ENCODE measurements at places on chromosomes 2 and 18.

- DNase-seq: no peak
Observed at GRCh38 chr2:151358166-151358970, 976 bp downstream of the TNFAIP6 start.

- DNase-seq: no peak
Observed at GRCh38 chr2:157443090-157443489, 799 bp downstream of the CYTIP start.

DNA sequence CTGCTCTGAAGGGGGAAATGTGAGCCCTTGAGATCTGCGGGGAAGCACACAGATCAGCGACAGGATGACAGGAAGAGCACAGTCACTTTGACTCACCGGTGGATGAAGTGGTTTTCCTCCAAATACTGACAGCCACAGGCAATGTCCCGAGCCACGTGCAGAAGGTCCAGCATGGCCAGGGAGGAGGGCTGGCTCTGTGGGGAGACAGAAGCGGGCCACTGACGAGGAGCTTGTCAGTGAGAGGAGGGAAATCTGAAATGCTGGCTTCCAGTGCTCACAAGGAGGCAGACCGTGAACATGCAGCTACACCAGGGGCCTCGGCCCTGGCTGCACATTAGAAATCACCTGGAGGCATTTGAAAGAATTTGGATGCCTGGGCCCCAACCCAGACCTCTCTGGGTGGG lies 98.7 kb downstream of the CLIP4 start:
- peak; percentile 60 for DNase-seq

- DNase-seq: no peak
Observed at GRCh38 chr2:191351921-191352320, 106.7 kb downstream of the MYO1B start.

DNA sequence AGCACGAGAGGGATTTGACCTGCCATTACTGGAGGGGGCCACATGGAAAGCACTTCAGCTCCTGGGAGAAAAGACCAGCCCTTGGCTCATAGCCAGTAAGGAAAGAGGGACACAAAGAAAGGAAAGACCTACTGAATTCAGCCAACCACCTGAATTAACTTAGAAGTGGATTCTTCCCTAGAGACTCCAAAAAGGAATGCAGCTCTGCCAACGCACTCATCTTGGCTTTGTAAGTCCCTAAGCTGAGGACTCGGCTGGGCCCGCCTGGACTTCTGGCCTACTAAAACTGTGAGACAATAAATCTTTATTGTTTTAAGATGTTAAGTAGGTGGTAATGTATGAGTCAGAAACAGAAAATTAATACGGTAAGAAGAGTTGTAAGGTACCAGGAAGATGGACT lies 11.5 kb downstream of the ATF2 start:
- DNase-seq: no peak

- no peak for DNase-seq
Observed at GRCh38 chr2:74028290-74028689, 43.6 kb downstream of the TET3 start.

DNA sequence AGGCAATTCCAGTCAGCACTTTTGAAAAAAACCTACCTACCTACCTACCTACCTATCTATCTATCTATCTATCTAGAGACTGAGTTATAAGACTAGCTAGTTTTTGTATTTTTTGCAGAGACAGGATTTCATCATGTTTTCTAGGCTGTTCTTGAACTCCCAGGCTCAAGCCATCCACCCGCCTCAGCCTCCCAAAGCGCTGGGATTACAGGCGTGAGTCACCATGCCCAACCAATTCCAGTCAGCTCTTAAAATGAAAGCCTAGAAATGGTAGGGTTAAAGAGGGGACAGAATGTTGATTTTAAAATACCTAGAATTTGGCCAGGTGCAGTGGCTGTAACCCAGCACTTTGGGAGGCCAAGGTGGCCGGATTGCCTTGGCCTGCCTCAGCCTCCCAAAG lies 19.1 kb downstream of the MSH2 start:
- DNase-seq: no peak

DNA sequence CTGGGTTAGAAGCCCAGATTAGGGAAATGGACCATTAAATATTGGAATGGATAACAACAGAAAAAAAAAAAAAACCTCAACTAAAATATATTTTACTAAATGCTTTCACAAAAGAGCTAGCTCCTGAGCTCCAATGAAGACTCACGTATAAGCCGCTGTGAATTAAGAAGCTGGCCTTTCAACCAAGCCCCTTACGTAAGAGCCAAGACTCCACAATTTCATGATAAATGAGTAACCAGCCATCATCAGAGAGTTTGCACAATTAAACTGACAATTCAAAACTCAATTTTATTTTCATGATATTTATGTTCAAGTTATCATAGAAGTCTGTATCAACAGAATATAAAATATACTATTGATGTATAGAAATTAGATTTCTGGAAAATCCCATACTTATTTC lies 70.7 kb upstream of the HNRNPA3 start:
- no peak for DNase-seq

- DNase-seq: no peak
Observed at GRCh38 chr2:23397478-23397877, 12.5 kb downstream of the KLHL29 start.

GRCh38 chr2:116988303-116988702 lies 826.2 kb upstream of the DDX18 start:
- DNase-seq: no peak

DNA sequence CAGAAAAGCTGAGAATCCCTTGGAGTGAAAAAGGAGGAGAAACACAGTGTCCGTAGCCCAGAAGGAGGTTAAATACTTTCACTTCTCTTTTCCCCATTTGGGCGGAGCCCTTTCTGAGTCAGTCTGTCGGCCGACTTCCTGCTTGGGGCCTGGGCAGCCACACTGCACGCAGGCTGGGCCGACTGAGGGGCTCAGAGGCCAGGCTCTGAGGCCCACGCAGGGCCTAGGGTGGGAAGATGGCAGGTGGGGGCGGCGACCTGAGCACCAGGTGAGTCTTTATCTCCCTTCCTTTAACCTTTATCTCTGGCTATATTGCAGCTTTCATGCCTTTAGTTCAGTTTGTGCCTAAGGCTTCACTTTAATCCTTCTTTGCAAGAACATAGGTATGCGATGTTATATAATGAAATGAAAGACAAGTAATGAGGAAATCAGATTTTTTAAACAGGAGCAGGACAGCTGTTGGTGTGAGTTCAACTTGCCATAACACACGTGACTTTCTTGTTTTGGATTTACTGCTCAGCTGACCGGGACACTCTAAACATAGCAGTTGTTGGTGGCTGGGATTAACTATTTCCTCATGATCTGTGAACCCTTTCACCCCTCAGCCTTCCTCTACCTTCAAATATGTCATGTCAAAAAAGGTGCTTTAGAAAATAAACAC lies at the start of gene SP100:
TSS of gene SP100 (plus strand) at position 141 of the 661 bp plus-strand sequence. CDS start at position 237, 96 bp downstream.
- DNase-seq: no peak

GRCh38 chr2:184504252-184504651 lies 94.1 kb upstream of the ZNF804A start:
- DNase-seq: no peak

- no peak for DNase-seq
Observed at GRCh38 chr18:78904179-78904531, 75.5 kb upstream of the SALL3 start.

GRCh38 chr2:107936433-107937359 lies 49.6 kb upstream of the SLC5A7 start:
- no peak for DNase-seq

DNA sequence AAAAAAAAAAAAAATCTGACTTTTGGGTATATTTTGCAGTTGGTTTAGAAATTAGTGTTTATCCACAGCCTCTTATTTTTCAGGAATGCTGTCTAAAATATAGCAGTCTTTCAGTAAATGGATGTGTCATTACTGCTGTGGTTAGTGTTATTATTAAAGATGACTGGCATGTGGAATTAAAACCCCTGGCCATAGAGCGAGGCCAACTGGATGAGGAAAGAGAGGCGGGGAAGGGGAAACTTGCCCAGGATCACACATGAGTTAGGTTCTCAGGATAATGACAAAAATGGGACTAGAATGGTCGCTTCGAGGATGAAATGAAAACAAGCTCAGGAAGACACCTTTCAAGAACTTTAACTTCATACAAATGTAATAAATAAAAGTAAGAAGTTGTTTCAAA lies 57.4 kb upstream of the APCDD1 start:
- no peak for DNase-seq

DNA sequence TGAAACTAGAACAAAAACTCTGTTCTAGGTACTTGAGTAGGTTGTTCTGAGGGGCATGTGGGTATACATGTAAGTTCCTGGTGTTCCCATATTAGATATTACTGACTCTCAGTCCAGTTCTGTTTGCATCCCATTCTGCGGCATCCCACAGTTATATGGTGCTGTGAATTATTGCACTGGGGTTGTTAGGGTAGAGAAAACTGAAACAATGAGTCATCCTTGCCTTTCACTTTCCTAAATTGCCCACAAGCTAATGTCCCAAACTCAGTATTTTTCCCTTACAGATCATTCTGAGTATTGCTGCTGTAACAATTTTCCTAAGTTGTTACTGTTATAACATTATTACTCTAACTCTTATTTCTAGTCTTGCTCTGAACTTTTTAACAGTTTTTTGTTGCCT lies 3.0 kb downstream of the WDR75 start:
- no peak for DNase-seq

GRCh38 chr2:218880859-218881594 lies 375 bp downstream of the WNT10A start:
- no peak for DNase-seq

GRCh38 chr2:33190393-33190937 lies 243.7 kb downstream of the LTBP1 start:
- DNase-seq: no peak

DNA sequence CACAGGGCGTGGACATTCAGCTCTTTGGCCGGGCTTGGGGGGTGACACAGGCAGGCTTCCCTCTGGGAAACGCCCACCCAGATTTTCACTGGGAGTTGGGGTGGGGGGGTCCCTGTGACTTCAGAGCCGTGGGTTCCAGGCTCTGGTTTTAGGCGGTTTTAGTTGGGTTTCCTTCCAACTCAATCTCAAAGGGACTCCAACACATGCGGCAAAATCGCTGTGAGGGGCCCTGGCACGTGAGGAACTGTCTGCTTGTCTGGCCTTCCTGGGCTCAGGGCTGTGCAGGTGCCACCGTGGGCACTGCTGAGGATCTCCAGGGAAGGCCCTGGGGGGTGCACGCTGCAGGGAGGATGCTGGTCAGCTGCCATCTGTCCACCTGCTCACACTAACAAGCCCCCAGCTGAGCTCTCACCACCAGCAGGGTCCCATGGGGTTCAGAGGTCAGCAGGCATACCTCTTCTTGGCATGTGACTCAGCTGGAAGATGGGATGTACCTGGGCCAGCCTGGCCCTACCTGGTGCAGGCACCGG lies 11.7 kb downstream of the HS6ST1 start:
- DNase-seq: no peak

GRCh38 chr2:50291610-50292009 lies 740.3 kb downstream of the NRXN1 start:
- DNase-seq: no peak

GRCh38 chr18:48667276-48668254 lies 128.7 kb downstream of the CTIF start:
- DNase-seq: no peak

DNA sequence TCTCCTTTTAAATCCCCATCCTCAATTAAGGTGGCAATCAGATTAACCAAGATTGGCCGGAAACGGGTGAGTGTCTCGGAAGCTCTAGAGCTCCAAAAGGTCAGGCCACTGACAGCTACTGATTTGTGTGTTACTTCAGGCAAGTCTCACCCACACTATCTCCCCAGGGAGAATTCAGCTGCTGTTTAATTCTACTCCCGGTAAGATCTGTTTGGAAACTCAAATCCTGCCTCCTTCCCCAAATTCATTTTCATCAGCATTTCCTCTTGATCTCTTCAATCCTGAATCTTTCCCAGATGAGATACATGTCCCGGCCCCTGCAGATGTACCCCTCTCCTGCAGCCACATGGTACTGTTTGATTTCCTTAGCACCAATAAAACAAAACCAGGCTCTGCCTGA lies 34.9 kb downstream of the EFR3B start:
- no peak for DNase-seq

DNA sequence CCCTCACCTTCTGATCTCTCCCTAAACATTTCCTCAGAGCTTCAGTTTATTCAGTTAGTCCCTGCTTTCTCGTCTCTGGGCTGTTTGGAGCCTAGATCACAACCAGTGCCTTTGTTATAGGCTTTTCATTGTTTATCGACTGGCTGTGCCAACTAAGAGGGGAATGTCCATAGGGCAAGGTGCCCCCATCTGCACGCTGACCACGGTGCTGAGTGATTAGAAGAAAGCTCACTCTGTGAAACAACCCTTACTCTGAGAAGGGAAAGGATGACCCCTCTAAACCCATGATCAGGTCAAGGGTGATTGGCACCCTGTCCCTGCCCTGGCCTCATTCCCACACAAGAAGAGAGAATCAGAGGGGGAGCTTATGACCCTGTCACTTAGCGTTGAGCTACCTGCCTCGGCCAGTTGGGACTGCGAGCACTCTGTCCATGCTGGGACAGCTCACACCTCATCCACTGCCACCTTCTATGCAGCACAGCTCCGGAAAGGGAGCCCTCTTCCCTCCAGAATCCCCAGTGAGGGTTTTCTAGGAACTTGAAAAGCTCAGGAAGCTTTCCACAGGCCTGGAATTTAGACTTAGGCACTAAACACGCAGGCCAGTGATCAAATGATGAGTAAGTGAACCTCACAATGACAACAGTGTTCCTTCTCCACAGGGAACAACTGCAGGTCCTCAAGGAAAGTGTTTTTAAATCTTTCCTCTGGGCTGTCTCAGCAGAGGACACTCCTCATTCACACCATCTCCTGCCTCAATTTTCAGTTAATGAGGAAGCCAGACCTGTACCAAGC lies 2.3 kb upstream of the ACTG2 start:
- DNase-seq: no peak

DNA sequence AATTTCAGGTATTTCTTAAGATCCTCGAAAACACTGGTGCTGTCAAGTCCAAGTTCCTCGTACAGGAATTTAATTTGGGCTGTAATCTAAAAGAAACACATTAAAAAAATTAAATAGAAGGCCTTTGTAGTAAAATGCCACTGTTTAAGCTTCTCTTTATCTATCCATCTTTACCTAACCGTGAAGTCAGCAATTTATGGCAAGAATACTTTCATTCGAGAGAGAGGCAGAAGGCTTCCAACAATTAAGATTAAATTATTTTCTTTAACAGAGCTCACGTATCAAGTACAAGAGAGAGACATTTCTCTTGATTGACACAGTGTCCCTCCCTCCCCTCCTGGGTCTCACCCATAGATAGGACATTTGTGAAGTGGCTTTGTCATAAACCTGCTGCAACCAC lies 39.9 kb downstream of the PREPL start:
- no peak for DNase-seq

DNA sequence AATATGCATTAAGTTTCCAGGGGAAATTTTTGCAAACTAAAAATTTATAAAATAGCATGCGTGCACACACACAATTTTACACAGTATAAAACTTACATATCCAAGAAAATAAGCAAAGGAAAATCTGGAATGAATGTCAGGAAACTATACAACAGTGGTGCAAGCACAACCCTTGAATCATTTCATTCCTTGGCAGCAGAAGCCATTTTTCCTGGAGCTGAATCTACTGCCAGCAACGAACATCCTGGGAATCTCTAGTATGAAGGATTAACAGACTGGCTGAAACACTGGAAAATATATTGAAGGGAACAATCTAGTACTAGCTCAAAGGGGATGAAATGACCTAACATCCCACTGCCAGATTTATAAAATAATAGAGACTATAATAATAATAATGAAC lies 235.3 kb downstream of the DYM start:
- no peak for DNase-seq

- no peak for DNase-seq
Observed at GRCh38 chr2:45154144-45154543, 144.9 kb upstream of the SIX2 start.
